Natural killer cell treated with Interleukin-12 subunit alpha and Interleukin-12 subunit beta and Interleukin-15 and Interleukin-18, amount 100 ng/mL, for 72 hours (primary cell): ENCODE measurements at places on chromosomes 3 and 15.

GRCh38 chr3:181698263-181698954 is 13.3 kb upstream of the SOX2 start:
- no peak for DNase-seq

- no peak for DNase-seq
Measured at GRCh38 chr15:87450314-87450713, 806.2 kb downstream of the NTRK3 start.

DNA sequence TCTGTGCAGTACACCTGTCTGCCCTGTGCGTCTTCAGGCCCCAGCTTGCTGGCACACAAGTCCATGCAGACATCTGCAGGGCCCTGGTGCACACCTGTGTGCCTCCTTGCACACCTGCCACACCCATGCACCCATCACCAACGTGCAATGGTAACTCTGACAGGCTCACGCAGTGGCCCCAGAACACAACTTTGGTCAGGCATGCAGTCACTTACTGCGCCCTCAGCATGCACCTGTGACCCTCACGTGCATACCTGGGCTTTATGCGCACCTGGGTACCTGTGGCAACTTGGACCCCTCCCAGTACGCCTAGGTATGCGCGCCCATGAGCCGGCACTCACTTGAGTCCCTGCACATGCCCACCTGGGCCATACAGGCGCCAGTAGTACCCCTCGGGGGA is 1.7 kb downstream of the PLXND1 start:
- no peak for DNase-seq

DNA sequence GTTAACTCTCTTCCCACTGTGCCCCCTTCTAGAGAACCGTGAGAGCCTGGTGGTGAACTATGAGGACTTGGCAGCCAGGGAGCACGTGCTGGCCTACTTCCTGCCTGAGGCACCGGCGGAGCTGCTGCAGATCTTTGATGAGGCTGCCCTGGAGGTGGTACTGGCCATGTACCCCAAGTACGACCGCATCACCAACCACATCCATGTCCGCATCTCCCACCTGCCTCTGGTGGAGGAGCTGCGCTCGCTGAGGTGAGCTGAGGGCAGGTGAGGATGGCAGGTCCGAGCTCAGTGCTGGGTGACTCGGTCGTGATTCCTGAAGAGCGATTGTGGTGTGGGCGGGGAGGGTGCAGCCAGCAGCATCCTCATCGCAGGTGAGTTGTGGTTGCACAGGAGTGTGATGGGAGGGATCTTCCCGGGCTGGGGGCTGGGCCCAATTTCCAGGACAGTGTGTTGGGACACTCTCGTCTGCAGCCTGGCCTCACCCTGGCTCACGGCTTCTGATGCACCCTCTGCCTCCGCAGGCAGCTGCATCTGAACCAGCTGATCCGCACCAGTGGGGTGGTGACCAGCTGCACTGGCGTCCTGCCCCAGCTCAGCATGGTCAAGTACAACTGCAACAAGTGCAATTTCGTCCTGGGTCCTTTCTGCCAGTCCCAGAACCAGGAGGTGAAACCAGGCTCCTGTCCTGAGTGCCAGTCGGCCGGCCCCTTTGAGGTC is 8.0 kb downstream of the MCM2 start:
- DNase-seq = no peak

DNA sequence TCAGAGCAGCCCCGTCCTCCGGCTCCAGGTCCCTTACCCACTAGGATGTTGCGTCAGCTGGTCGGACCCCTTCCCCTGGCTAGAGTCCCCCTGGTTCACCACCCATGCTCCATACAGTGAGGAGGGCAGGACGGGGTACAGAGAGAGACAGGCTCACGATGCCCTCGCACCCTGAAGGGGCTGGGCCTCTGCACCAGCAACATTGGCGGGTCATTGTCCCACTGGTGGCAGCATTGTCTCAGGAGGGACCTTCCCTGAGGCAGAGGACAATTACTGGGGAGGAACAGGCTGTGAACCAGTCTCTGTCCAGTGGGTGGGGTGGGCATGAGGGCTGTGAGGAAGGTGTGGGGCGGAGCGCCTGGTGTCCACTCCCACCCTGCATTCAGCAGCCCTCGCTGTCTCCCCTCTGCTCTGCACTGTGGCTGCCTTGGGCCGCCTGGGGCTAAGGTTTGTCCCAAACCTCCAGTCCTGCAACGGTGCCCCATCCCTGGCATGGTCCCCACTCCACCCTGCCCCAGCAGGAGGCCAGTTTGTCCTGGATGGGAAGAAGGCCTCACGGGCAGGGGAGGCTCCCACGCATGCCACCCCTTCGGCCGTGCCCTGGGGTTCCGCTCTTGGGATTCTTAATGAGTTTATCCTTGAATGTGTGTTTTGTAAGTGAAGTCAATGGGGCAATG is 48.0 kb upstream of the KLF13 start:
- DNase-seq = no peak

GRCh38 chr3:152718810-152719209 is 116.1 kb upstream of the P2RY1 start:
- DNase-seq = no peak

DNA sequence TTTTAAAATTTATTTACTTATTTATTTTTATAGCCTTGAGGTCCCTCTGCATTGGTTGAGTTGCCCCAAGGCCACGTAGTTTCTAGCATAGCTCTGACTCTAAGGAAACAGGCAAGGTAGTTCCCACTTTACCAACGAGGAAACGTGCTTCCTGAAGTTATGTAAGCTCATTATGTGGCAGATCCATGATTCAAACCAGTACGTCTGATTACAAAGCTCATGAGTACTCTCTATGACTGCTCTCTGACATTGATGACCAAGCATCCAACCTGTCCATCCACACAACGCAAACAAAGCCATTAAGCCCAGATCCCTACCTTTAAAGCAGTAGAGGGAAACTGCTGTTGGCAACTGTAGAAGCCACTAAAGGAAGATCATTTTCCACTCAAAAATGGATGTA is 25.6 kb downstream of the WWTR1 start:
- no peak for DNase-seq

DNA sequence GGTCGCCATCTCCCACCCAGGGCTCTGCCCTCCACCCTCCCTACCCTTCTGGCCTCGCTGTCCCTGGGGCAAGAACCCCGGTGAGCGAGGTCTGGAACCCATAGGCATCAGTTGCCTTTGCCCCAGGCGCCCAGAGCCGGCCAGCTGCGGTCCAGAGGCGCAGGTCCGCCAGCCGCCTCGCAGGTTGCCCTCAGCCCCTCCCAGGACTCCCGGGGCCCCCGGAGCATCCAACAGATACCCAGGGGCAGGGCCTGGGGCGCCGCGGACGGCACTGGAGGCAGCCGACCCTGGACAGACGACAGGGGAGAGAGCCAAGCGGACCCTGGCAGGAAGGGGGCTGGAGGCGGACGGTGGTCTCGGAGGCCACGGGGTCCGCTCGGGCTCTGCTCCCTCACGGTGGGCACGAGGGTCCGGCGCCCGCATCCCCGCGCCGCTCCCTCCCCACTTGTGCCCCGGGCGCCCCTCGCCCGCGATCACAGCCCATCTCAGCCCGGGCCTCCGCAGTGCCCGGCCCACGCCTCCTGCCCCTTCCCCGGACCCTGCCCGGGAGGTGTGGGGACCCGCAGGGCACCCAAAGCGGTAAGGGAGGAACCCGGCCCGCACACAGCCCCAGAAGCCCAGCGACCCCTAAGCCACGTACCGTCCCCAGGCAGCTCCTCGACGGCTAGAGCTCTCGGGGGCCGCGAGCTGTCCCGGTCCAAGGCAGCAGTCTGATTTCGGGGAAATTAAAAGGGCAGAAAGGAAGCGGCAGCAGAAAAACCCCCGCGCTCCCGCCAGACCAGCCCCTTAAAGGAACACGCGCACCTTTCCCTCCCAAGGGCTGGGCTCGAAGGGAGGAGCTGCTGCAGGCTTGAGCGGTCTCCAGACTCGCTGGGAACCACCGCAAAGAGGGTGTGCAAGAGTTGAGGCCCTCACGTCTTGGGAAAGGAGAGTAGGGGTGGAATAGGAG is at the start of gene HAPLN3:
Gene HAPLN3, minus strand, starts transcription at position 726 of the 949 bp plus-strand sequence. CDS start 8,246 bp downstream, outside the sequence.
- peak; percentile 89 for DNase-seq

DNA sequence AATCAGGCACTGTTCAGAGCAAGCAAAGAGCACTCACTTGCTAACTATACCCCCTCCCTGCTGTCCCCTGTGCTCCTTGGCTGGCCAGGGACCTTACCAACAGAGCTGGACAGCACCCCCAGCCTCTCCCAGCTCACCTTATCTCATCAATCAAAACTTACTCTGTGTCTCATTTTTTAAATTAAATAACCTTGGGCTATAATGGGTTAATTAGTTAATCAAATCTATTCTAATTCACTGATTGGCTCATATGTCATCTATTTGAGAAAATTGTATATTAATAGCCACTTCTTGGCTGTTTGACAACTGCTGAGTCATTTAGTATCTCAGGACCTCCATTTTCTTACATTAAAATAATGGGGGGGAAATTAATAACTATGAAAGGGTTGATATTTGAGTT is 22.9 kb downstream of the IL5RA start:
- DNase-seq = no peak

DNA sequence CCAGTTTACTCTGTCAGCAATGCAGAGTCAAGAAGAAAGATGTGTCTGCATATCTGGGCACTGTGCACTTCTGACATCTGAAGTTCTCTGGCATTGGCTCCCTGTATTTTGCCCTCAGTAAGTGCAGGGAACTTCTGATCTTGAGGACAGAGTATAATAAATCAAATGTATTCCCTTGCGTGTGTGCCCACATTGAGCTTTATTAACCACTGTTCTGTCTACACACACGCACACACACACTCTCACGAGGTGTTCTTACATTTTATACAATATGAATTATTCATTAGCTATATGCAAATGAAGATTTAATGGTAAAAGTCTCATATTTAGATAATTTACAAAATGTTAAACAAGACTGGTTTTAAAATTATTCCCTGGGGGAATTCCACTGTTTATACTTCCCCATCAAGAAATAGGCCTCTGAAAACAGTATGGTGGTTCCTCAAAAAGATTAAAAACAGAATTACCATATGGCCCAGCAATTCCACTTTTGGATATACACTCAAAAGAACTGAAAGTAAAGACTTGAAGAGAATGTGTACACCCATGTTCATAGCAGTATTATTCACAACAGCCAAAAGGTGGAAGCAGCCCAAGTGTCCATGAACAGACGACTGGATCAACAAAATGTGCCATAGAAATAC is 24.6 kb upstream of the ANPEP start:
- no peak for DNase-seq

GRCh38 chr3:54633444-54634121 is 294.3 kb downstream of the LRTM1 start:
- no peak for DNase-seq

- DNase-seq = no peak
Measured at GRCh38 chr15:32698773-32699390, 18.9 kb upstream of the GREM1 start.

DNA sequence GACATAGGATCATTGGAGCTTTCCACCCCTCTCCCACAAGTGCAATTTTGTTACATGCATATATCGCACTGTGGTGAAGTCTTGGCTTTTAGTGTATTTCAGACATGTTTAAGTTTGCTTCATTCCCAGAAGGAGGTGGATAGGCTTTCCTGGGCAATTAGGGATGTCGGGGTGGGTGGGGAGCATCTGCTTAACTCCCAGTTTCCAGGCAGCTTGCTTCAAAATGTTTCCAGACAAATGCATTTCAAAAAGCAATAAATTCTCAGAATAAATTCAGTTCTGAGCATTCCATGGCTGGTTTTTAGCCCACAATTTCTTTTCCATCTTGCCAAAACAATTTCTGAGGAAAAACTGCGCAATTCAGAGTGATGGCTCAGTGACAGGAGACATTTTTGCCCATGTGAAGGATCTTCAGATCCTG is 227.7 kb upstream of the ZPLD1 start:
- no peak for DNase-seq

DNA sequence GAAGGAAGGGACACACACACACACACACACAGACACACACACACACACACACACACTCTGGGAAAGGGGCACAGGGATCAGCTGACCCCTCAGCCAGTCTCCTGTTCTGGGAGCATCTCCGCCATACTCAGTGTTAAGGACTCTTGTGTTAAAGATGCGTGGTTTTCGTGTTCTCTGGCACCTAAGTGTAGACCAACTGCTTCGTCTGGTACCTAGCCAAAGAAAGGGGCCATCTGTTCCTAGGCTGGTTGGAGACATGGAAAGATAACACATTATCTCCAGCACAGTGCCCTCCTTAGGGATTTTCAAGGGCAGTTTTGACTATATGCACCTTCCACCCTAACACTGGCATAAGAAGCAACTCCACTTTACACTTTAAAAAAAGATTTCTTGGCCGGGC is 65.1 kb downstream of the EPHB1 start:
- no peak for DNase-seq

- no peak for DNase-seq
Measured at GRCh38 chr3:107521469-107522059, 1.2 kb upstream of the BBX start.

DNA sequence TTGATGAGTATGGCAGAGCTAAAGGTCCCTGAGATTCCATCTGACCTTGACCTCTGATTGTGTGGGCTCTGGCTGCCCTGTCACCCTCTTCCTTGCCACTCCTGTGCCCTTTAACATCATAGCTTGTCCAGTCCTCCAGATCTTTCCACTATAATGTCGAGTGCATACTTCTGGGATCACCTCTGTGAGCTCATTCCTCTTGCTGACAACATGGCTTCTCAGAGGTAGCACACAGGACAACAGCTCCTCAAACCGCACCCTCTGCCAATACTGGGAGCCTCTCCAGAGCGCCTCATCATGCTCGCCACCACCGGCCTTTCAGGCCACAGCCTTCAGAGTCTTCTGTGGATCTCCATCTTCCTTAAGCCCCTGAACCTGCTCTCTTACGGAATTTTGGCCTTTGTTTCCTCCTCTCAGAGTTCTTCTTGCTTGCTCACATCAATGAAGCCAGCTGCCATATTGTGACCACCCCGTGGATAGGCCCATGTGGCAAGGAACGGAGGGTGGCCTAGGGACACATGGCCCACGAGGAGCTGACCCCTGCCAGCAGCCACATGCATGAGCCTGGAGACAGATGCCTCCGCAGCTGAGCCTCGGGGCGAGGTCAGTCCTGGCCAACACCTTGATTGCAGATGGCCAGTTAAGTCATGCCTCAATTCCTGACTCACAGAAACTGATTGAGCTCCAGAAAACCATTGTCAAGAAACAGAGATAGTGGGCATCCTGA is 31.1 kb downstream of the PLA2G4D start:
- no peak for DNase-seq

DNA sequence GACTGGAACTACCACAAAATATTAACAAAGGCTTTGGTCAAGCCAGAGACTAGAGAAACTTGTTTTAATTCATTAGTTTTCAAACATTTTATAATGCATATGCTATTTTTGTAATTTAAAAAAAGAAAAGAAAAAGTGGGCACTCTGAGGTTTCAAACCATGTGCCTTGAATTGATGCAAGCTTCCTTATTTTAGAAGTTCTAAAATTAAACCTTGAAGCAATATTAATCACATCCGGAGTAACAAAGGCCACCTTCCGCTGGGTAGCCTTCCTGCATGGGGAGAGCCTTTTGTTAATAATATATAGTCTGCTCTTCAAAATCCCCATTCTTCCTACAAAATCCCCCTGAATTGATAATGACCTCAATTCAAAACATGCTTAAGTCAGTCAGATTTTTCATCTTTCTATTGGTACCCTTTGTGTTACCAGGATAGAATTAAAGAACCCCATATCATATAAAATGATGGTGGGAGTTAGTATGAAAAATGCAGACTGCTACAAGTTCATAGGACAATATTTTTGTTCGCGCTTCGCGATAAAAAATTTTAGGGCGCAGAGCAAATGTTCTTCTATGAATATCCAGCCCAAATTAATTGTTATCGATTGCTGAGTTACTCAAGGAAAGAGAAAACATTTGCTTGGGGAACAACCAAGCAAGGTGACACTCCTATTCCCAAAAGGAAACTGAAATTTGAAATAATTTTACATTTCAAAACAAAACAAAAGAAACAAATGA is 30.6 kb downstream of the LDHAL6B start:
- no peak for DNase-seq

GRCh38 chr3:87982421-87982820 is 76.4 kb downstream of the CGGBP1 start:
- no peak for DNase-seq
